Neural crest cell (in vitro differentiated cells): ENCODE measurements at places on chromosomes 3 and 15. TPM values are rescaled to one million over a fixed set of nuclear protein-coding genes. Genes with fewer than 3 reads are reported as not detected.

DNA sequence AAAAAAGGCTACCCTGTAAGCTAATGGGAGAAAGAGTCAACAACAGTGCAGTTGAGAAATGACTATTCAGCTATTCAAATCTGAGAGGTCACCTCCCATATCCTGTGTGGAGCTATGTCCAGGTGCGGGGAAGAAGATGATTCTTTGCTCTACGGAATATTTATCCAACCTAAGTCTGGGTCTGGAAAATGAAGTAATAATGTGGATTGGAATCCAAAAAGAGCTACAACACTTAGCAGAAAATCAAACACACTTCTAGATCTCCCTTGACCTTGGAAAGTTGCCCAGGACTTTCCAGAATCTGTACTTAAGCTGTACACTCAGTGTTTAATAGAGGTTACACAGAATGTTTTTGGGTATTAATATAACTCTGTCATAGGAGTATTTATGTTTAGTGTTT lies 251.9 kb downstream of the NAALADL2 start:
- DNase-seq: no peak

- no peak for DNase-seq
Measured at GRCh38 chr3:55006244-55006676, 78.4 kb upstream of the LRTM1 start.

Gene TEX55
- total RNA-seq: not detected in 2 replicates

DNA sequence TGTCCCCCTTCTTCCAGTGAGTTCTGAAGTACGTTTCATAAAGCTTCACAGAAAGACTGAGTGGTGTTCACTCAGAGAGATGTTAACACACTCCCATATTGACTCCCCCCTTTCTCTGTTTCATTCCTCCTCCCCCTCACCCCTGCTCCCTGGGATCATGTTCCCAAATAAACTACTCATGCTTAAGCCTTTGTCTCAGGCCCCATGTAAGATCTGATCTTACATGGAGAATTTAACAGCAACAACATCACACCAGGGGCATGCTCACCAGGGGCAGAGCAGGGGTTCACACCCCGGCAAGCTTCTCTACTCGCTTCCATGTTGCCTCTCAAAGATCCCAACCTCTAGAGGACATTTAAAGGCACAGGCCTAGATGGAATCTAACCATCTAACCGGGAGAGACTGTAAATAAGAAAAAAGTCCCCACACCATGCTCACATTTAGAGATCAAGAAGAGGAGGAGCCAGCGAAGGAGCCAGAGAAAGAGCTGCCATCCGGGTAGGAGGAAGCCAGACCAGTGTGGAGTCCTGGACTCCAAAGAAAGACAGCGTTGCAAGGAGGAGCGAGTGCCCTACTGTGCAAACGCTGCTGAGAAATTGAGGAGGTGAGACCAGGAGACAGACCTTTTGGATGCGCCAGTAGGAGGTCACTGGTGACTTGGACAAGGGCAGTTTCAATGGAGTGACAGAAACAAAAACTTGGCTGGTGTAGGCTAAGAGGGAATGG lies 21.4 kb upstream of the SRP14 start:
- DNase-seq: no peak

Gene CPNE9
- 0.48 and 1.3 TPM in 2 replicates for total RNA-seq

Gene ITGA11
- total RNA-seq: 0.18 and 0.51 TPM in 2 replicates

- DNase-seq: no peak
Measured at GRCh38 chr3:61882253-61882652, 320.9 kb downstream of the PTPRG start.

DNA sequence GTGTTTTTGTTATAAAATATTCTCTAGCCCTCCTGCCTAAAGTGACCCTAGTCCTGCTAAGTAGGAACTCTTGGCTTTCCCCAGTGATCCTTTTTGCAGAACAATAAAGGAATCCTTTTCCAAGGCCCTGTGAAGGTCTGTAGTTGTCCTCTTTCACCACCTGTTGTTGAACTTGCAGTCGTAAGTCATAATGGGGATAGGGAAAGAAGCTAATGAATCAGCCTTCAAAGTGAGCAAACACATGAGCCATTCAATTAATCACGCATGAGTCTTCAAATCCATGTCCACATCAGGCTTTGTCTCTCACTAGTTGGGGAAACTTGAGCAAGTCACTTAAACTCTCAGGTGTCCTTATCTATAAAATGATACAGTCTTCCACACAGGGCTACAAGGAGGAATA lies 27.6 kb downstream of the ZNF860 start:
- no peak for DNase-seq

- no peak for DNase-seq
Measured at GRCh38 chr3:170232266-170232665, 10.0 kb downstream of the PRKCI start.
